Cardiac ventricle fibroblast (primary cell): ENCODE measurements at places on chromosomes 7 and 10. TPM values are rescaled to one million over a fixed set of nuclear protein-coding genes. Genes with fewer than 3 reads are reported as not detected.

FAM25A gene
- total RNA-seq, result not detected in 2 replicates

PHKG1 gene
- total RNA-seq, result 0.24 and 1.1 TPM in 2 replicates

FRAT1 gene
- total RNA-seq, result 1.8 and 4.5 TPM in 2 replicates

CALHM3 gene
- not detected in 2 replicates for total RNA-seq

GRM3 gene
- not detected in 2 replicates for total RNA-seq

VPS37D gene
- 2.7 and 3.1 TPM in 2 replicates for total RNA-seq

A1CF gene
- not detected in 2 replicates for total RNA-seq

FAM221A gene
- total RNA-seq, result 0.56 and 0.64 TPM in 2 replicates

STOX1 gene
- total RNA-seq, result 0.50 and 0.64 TPM in 2 replicates
